ENCODE measurements at places on chromosomes 2 and 18.

GRCh38 chr2:224569654-224570053, 15.5 kb downstream of the CUL3 start:
- no peak for DNase-seq

- no peak for DNase-seq
These were observed 353.8 kb downstream of the RND3 start for GRCh38 chr2:150133623-150134022.

DNA sequence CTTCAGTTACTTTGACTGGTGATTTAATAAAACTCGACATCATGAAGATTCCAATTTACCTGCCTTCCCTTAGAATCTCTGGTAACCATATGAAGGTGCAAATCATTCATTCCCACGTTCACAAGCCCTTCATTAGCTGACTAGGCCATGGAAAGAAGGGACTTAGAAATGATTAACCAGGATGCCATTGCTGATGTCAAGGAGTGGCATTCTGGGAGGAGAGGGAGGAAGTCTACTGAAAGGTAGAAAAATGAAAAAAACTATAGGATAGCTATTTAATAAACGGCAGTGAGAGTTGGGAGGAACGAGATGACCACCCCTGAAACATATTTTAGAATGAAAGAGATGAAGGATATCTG, 1.4 kb downstream of the ATIC start:
- no peak for DNase-seq

DNA sequence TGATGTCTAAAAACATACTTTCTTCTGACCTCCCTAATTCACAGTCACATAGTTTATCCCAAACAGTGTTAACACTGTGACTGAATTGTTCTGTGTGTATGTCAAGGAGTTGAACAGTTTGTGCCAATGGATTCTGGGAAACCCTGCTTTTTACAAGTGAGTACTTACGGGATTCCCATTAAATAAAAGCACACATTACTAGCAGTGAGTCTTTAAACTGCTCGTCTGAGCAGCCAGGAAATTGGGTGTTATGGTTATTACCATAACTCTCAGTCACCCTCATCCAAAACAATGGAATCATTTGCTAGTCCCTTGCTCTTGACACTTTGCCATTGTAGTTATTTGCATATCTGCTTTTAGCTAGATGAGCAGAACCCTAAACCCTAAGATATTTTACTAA, 209.1 kb downstream of the ZNF385B start:
- no peak for DNase-seq

- no peak for DNase-seq
These were observed 59.3 kb upstream of the SPP2 start for GRCh38 chr2:233991196-233991595.

DNA sequence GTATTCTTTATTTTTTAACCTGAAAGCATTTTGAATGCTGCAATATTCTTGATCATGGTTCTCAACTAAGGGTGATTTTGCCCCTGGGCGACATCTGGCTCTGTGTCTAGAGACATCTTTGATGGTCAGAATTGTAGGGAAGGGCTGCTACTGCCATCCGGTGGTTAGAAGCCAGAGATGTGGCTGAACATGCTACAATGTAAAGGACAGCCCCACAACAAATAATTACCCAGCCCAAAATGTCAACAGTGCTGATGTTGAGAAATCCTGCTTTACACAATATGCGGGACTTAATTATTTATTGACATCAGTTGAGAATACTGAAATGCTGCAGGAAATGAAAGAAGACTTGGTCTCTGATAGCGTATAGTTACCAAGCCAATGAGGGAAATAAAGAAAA, 37.5 kb upstream of the SERPINB2 start:
- DNase-seq = no peak

DNA sequence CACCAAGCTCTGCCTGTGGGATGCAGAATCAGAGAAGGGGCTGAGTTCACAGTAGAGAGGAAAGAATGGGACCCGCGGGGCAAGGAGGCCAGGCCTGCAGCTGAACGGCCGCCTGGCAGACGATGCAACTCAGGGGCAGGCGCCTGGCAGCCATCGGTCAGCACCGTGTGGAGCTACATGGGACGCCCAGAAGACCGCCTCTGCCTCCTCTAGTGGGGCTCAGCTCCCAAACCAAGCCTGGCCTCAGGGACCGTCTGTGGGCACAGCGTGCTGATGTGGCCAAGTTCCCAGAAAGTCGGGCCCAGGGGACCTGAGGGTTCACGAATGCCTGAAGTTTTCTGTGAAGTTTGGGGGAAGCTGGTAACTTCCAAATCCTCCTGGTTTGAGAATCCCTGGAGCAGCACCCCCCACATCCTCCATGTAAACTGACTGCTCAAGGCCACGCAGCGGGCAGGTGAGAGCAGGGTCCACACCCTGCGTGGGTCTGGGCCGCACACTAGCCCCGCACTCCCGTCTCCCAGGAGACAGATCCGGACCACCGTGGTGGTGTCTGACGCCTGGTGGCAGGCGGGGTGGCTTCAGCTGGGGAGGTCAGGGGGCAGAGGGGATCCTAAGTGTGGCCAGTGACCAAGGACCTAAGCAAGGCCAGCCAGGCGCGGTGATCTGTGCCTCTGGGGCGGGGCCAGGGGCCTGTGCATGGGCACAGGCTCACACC, 14.6 kb downstream of the SNORC start:
- no peak for DNase-seq

DNA sequence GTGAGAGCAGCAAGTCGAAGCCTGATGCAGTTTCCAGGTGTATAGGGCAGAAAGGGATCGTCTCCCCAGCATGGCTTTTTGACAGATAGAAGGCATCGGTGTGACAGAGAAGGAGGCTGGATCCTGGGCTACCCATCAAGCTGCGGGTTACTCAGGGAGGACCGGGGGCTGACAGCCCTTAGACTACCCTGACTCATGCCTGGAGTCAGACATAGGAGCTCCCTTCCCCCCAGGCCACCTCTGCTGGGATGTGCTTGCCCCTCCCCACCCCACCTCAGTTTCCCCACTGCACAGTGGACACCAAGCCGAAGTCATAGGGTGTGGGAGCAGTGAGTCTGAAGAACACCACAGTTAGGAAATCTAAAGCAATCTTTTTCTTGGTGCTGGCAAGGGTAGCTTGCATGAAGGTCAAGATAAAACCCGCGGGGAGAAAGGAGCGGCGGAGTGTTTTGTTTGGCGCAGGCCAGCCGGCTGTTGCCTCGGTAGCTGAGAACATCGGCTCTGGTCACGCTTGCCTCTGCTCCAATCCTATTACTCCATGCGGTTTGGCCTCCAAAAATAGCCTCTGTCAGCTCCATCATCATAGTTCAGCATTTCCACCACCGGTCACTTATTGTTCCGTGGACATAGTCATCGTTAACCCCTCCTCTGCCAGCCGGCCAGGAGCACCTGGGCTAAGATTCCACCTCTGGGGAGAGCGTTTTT, 169.2 kb upstream of the GLI2 start:
- no peak for DNase-seq

- no peak for DNase-seq
These were observed 36.1 kb upstream of the NDUFV2 start for GRCh38 chr18:9066358-9066757.

- no peak for DNase-seq
These were observed 64.4 kb downstream of the GREB1 start for GRCh38 chr2:11598228-11598731.

DNA sequence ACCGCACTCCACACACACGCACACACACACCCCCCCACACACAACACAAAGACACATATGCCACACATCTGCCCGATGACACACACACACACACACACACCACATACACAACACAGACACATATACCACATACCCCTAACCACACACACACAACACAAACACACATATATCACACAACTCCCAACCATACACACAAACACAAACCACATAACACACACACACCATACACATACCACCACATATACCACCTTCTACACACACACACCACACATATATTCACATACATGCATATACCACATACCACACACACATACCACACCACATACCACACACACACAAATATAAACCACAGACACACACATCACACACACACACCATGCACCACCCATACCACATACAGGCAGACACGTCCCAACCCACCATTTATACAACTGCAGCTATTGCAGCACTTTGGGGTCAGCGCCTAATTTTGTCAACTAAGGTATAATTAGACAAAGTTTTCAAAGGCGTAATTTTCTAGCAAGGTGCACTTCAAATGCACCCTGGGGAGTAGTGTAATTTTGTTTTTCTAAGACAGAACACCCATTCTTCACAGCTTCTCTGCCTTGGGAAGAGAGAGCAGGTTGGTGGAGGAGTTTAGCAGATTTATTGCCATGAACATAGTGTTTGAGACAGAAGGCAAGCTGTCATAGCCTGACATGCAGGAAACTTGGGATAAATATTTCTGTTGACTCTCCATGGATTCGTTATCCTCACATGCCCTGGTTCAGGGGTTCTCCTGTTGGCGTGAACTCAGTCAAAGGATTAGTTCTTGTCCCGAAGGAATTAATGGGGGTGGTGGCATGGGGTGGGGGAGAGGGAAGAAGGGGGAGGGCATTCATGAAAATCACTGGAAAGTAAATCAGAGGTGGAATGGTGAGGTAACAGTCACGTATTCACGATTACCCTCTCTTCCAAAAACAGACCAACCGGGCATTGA, 416.1 kb downstream of the LPIN1 start:
- no peak for DNase-seq

DNA sequence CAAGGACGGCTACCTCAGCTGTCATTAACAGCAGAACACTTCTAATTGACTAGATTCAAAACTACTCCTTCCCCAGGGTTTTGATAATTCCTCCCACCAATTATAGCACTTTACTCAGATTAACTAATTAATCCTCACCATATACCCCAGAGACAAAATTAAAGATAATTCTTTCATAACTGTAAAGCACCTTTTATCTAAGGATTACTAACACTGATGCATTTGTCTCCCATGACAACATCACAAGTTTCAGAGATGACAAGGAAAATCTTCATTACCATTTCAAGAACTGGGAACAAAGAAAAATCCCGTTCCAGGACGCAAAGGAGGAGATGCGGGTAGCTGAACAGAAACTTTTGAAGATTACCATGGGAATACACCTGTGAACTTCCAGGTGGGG, 129.4 kb upstream of the ITGA6 start:
- no peak for DNase-seq

DNA sequence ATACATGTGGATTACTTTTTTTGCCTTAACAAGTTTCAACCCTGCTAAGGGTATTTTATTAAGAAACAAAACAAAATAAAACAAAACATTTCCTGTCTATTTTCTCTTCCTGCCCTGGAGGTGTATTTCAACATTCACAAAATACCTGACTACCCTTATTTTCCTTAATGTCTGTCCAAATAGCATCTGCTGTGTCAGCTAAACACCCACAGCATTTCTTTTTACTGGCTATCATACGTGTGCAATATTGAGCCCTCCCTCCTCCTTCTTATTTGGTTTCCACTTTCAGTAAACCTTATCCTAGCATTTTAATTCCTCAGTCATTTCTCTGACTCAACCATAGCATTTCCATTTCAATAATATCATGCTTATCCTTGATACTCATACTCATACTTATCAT, 1420.0 kb upstream of the ZEB2 start:
- no peak for DNase-seq

GRCh38 chr18:37176621-37176934, 347.7 kb downstream of the KIAA1328 start:
- DNase-seq = no peak

DNA sequence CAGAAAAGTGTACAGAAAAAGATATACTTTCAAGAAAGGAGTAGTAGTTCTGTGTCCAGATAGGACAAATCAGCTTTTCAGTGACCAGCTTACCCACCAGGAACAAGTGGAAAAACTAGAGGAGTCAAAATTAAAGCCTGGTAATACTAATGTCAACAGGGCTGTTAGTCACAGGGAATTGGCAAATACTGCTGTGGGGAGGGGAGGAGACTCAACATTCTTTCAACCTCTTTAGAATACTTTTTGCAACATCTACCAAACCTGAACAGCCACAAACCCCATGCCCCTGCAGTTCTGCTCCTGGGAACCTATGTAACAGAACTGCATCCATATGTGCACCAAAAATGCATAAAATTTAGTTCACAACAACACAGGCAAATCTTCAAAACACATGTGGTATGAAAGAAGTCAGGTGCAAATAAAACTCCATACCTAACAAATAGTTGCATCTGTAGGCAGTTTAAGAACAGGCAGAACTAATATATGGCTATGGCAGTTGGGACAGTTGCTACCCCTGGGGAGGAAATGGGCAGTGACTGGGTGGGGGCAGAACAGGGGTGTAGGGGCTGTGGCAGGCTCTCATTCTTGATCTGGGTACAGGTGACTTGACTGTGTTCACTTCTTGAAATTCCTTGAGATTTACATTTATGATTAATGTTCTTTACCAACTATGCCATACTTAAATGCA, 9.7 kb downstream of the CMPK2 start:
- DNase-seq = no peak

DNA sequence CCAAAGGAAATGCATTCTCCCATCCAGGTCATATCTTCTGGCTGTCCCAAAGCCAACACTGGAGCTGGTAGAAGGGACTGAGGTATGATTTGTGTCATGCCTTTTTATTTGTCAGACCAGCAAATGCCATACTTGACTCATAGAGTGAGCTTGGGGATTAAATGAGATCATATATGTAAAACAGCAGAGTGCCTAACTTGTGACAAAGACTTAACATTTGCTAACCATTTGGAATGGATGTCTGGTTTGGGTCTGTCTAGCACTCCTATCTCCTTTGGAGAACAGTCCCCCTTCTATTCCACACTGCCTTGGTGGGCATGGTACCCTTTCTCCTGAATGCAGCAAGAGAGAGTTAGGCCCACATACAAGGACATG, 128.5 kb upstream of the LGALSL start:
- DNase-seq = no peak

DNA sequence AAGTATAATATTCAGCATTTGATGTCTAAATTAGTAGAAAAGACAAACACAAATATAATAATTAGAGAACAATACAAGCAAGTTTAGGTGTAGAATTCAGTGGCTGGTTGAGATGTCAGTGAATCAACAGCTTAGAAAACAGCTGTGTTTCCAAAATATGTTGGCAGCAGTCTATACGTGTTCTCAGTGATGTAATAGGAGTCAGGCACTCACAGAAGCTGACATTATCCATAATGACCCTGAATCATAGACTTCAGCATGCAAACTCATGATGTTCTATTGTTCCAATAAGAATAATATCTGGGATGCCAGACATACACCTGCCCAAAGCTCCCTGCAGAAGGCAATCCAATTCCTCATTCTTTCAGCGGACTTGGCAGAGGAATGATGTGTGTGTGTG, 164.7 kb downstream of the SLC8A1 start:
- DNase-seq = no peak

Data from activated naive CD4-positive, alpha-beta T cell treated with Interleukin-2 at 50 U/mL for 16 hours (primary cell).